ENCODE measurements at places on chromosomes 16 and 17.
A peak's percentile ranks its signal among the peaks of the same experiment; 100 is the strongest.

DNA sequence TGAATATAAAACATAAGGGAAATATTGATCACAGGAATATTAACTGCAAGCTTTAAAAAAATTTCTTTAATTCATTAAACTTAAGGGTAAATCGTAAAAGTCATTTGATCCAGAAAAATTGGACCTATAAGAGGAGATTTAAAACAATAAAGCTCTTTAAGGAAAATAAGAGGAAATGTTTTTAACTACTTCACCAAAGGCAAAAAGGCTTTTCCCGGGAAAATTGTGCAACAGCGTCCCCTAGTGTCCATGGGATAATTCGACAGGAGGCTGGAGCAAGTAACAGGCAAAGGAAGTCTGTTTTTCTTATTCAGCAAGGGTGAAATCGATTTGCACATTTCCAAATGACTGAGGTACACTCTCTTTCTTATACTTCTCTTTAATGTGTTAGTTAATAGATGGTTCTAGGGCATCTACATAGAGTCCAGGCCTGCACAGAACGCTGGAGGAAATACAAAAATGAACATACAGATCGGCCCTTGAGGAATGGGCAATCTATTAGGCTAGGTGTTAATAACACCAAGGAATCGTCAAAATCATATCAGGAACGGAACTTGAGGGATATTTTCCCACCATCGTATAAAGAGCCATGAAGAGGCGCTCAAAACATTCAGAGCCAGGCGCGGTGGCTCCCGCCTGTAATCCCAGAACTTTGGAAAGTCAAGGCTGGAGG, 61.4 kb downstream of the ZNF18 start:
- peak; percentile 13 for DNase-seq

- DNase-seq: no peak
Measured at GRCh38 chr17:2230877-2231276, 72.7 kb downstream of the SMG6 start.

- no peak for DNase-seq
Measured at GRCh38 chr16:1076801-1077576, 4.4 kb downstream of the SSTR5 start.

DNA sequence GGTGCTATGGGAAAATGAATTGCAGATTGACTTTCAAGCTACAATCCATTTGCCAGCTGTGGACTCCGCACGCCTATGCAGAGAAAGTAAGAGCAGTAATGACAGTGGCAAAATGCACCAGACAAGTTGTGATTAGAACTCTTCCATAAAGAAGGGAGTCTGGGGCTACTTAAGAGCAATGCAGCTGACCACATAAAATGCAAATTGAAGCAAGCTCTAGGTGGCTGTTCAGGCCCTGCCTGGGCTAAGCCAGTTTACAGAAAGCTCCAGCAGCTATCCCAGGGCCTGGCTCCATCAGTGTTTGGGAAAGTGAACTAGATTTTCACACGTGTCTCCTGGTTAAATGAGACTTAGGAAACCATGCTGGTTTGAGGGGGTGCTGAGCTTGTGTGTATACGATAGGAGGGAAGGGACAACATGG, 2.2 kb upstream of the MAP2K6 start:
- no peak for DNase-seq

DNA sequence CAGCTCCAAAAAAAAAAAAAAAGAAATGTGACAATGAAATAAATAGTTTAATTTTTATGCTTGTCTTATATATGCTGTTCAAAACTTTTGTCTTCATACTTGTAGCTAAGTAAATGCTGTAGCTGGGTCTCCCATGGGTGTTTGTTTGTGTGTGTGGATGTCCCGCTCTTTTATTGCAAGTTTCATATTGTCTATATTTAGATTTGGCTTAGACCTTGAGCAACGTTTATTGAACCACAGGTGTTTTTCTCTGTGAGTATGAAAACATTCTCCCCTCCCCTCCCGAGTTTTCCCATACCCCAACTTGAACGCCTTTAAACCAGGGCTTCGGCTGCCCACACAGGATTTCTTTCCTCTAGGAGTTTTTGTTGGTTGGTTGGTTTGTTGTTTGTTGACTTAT, 45.2 kb downstream of the MFSD11 start:
- DNase-seq: no peak

DNA sequence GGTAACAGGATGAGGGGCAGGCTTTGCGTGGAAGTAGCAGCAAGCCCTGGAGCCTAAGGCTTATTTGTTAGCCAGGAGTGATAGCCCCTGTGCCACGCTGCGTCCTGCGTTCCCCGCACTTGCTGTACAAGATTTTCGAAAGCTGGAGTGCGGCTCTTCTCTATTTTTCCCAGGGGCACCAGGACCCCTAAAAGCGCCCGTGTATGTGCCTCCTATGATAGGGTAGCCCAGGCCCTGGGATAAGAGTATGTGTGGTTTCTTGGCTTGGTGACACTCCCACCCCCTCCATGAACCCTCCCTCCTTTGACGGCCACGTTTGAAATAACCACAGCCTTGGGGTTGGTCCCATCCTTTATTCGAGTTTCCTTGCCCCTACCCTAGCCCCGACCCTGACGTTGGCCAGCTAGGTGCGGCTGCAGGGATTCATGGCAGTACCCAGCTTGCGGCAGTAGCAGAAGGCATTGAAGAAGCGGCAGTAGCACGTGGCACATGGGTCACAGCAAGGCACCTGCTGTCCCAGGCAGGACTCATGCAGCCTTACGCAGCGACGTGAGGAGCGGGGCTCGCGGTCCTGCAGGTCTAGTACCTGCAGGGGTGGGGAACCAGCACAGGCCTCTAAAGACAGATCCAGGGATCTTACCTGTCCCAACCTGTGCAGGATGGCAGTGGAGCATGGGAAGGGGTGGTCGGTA, 968 bp downstream of the AGRP start:
- DNase-seq: no peak

GRCh38 chr17:73722165-73722564, 77.9 kb upstream of the SDK2 start:
- DNase-seq: peak; percentile 72

GRCh38 chr16:76771216-76771615, 419.8 kb upstream of the MON1B start:
- no peak for DNase-seq

- DNase-seq: peak; percentile 95
Measured at GRCh38 chr17:38729886-38730525, at the start of gene CISD3. TSS of gene CISD3 (plus strand) at chr17:38730341. CDS start at chr17:38730359, 18 bp downstream.

DNA sequence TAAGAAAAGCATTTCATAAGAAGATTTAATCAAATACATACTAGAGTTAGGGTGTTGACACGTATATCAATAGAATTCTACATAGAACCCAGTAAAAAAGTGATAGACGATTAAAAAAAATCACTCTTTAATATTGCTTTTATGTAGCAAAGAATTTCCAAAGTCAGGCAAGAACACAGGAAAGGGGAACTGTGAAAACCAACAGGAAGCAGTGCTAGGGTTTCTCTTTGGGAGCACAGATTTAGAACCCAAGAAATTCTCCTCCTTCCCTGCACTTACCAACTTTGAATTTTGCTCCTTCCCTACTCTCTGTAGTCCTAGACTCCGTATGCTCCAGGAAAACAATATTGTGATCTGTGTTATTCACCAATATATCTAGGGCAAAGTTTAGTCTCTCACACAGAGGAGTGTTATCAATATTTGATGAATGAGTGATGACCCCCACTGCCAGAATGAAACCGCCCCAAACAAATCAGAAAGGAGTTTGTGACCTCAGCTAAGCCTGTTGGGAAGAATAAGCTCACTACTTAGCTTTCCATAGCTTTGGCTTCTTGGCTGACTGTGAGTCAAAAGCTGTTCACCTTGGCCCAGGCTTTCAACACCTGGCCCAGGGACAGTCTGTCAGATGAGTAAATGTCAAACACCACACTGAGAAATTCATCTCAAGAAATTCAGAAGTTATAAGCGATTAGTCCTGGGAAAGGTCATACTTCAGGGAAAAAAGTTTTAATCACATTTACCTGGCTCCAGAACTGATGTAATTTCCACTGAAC, 8.6 kb downstream of the RFWD3 start:
- DNase-seq: no peak

DNA sequence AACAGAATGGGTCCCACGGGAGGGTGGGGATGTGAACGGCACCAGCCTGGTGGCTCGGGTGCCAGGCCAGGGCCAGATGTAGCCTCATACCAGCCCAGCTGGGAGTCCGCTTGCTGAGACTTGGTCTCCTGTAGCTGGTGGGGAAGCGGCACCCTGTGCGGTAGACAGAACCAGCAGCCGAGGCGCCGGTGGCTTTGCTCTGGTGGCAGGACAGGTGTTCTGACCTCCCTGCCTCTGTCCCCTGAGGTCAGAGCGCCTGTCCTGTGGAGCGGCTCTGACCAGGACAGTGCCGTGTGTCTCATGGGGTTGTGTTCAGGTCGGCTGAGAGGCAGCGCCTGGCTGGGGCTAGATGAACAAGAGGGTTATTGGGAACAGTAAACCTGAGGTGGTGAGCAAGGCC, 20.1 kb downstream of the RAB40C start:
- DNase-seq: no peak

GRCh38 chr16:6284731-6285130, 1047.9 kb upstream of the RBFOX1 start:
- no peak for DNase-seq

- no peak for DNase-seq
Measured at GRCh38 chr16:87722590-87723225, 43.1 kb downstream of the KLHDC4 start.

DNA sequence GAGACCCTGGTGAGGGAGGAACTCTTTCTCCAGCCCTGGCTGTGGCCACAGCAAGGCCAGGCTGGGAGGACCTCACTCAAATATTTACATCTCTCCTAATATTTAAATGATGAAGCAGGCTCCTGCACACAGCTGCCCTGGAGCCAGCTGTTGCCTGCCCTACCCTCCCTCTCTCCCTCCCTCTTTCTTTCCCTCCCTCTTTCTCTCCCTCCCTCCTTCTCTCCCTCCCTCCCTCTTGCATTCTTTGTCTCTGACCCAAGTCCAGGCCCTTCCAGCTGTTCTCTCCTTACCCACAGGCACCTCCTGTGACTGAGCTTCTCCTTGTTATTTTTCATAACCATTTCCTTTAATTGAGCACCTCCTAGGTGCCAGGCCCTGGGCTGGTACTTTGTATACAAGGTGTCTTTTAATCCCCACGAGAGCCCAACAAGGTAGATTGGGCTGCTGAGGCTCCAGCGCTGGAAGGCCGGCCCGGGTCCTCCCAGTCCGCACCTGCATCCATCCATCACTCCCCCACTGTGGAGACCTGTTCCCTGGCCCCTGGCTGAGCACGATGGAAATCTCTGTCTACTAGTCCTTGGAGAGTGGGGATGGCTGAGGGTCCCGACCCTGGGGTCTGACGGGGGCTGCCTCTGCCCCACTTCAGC, 242.3 kb downstream of the SEC14L1 start:
- DNase-seq: peak; percentile 75
